ENCODE measurements at places on chromosomes 6 and 20.

DNA sequence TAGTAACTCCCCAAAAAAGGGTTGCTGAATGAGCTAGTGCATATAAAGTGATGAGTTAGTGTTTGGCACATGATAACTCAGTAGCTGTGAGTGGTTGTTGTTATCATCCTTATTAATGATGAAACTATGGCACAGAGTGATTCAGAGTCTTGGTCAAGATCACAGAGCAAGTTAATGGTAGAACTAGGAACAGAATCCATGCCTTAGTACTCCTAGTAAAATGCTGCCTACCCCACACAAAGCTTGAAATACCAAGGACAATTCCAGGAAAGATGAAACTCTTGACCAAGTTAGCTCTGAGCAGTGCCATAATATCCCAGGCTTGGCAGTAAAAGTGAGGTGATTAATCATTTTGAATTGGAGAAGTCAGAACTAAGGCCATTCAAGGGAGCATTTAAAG lies 109.1 kb upstream of the ENPP5 start:
- DNase-seq = no peak

GRCh38 chr20:1637755-1638154 lies 17.9 kb upstream of the SIRPB1 start:
- DNase-seq = no peak

DNA sequence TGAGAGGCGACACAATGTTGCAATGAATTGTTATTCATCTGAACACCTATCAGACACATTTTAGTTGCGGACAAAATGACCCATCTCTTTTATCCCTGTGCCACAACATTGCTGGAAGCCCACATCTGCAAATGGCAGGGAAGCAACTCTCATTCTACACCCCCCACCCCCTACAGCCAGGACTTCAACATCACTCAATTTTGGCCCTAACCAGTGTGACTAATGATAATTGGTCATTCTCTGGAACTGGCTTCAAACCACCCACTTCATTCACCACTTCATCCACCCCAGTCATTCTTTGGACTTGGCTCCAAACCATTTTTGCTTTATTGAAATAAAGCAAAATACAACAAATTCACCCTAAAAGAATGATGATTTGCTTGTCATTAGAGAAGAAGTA lies 1.5 kb downstream of the GCM2 start:
- no peak for DNase-seq

DNA sequence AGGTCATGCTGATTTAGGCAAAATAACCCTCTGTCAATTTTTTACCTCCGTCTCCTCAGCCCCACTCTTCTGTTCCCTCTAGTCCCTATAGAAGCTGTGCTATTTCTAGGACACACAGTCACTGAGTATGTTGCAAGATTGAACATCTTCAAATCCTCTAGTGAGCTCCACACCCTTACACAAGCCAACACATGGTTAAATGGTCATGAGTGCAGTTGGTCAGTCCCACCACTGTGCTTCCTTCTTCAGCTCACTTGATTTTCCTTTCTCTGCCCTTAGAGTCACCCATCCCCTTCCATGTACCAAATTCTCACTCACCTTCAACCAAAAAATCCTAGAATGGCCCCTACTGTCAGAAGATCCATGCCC lies 48.2 kb upstream of the F13A1 start:
- no peak for DNase-seq

GRCh38 chr6:30363459-30363858 lies 18.5 kb downstream of the RPP21 start:
- no peak for DNase-seq

GRCh38 chr6:16953446-16953845 lies 148.4 kb upstream of the STMND1 start:
- no peak for DNase-seq

GRCh38 chr20:6744805-6745204 lies 22.7 kb upstream of the BMP2 start:
- no peak for DNase-seq

DNA sequence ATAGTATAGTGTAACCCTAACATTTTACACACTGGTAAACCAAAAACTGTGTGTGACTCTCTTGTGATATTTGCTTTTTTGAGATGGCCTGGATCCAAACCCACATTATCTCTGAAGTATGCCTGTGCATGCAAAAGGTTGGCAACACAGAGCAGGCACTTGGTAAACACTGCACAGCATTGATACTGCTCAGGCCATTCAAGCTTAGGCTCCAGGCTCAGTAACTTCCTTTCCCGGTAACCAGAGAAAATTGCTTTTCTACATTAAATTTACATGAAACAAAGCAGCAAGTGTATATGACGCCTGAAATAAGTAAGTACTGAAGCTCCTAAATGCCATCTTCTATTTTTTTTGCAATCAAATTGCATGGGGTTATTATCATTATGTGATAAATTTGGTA lies 205.7 kb downstream of the EPM2A start:
- no peak for DNase-seq

GRCh38 chr20:5393218-5393870 lies 76.6 kb upstream of the PROKR2 start:
- DNase-seq = no peak

DNA sequence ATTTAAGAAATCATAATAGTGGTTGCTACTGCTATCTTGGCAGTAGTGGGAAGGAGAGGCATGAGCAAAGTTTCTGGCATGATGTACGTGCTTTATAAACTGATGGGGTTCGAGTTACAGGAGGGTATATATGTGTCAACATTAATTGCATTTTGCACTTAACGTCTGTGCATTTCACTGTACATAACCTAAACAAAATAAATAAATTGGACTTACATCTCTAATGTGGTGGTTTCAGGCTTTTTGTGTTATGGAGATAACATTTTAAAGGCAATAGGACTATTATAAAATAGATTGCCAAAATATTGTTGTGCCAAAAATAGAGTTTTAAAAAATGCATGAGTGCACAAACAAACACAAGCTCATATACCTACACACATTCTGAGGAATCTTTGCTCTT lies 1001.1 kb upstream of the GJE1 start:
- no peak for DNase-seq

- DNase-seq = no peak
These were observed 26.9 kb downstream of the POPDC3 start for GRCh38 chr6:105152880-105153279.

GRCh38 chr6:95087394-95088097 lies 489.8 kb upstream of the MANEA start:
- no peak for DNase-seq

GRCh38 chr6:53203483-53203882 lies 54.8 kb upstream of the GCM1 start:
- DNase-seq = no peak

DNA sequence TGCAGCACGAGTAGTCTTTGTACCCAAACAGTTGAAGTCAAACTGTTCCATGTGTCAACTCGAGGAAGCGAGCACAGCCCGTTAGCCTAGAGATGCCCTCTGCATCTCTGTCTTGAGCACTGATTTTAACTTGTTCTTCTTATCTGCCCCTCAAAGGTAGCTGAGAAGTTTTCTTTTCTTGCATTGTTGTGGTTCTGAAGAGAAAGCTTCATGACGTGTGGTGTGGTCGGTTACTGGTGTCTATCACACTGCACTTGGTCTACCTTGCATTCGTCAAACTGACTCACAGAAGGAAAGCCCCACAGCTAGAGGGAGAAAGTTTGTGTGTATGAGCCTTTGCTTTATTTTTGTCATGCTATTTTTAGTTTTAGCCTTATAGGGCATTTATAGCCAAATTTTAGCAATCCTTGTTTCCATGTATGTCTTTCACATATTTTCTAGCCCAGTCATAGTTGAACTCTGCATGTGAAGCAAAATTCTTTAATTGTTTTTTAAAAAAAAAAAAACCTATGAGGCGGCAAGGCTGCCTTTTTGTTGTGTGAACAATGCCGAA lies 115.1 kb downstream of the JAG1 start:
- no peak for DNase-seq

GRCh38 chr20:34037121-34037520 lies 43.4 kb downstream of the RALY start:
- DNase-seq = no peak

GRCh38 chr20:1894471-1894950 lies 696 bp upstream of the SIRPA start:
- no peak for DNase-seq

- DNase-seq = no peak
These were observed 47.0 kb downstream of the GOPC start for GRCh38 chr6:117555262-117555849.

DNA sequence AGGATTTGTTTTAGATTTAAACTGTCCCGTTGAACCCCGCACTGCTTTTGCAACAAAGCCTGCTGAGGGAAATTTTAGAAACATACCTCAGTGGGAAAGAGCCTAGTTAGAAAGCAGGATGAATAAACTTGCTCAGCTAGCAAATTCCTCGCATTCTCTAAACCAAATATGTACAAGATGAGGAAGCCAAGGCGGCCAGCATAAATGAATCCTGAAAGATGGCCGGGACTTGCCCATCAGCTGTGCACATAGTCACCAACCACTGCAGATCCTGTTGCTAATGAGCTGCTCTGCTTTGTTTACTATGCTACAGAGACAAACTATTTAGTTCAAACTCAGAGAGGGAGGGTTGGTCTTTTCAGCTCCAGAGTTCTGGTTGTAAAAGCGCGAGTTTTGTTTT lies 49.0 kb downstream of the TMEM170B start:
- DNase-seq = no peak

GRCh38 chr20:6469695-6470094 lies 297.8 kb upstream of the BMP2 start:
- no peak for DNase-seq

- DNase-seq = no peak
These were observed 56.9 kb downstream of the PREX1 start for GRCh38 chr20:48770700-48771442.

GRCh38 chr6:32697031-32697430 lies 30.6 kb upstream of the HLA-DQB1 start:
- no peak for DNase-seq

DNA sequence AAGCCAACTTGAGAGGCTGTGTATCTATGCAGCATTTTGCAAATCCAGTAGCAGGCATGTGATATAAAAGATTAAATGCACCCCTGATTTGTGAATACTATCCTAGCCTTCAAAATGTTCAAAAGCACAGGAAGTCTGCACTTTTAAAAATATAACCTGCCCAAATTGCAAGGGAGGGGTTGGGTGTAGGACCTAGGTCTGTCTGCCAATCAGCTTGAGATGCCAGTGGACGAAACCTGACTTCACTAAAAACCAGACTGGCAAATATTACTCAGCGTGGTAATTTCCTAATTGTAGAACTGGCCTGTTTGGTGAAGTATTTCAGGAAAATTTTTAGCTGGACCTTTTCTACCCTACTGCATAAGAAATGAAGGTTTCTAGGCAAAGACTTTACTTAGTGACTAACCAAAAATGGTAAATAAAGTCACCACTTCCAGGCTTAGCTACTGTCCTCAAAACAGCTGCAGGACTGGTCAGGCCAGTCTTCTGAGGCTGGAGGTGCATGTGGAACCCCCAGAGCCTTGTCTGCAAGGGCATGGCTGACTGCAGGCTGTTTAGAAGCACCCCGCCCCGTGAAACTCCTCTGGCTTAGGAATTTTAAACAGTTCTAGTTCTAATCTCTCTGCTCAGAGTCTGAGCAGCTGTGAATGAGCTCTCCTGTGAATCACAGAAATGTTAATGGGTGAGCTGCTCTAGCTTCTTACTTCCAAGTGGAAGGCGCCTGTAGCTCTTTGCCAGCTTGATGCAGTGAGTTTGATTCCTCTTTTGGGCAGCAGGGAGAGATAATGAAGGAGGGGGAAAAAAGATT lies 104.4 kb upstream of the ESR1 start:
- no peak for DNase-seq

DNA sequence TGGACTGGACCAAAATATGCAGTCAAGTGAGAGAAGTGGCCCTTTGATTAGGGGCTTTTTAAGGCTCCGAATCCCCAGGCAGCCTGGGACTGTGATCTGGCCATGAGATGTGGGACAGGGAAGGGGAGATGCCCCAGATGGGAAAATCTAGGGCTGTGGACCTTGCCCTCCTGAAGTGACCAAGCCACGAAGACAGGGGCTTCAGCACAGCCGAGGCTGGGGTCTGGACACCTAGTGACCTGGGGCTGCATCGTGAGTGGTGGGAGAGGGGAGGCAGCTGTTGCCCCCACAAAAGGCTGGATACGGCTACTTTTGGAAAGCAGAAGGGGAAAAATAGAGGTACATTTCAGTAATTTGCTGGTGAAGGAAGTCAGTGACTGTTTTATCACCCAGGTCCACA lies 139.5 kb upstream of the SLC24A3 start:
- no peak for DNase-seq

GRCh38 chr6:80696268-80696667 lies 589.8 kb downstream of the BCKDHB start:
- no peak for DNase-seq

- no peak for DNase-seq
These were observed 97.7 kb downstream of the KCNB1 start for GRCh38 chr20:49384437-49385434.

DNA sequence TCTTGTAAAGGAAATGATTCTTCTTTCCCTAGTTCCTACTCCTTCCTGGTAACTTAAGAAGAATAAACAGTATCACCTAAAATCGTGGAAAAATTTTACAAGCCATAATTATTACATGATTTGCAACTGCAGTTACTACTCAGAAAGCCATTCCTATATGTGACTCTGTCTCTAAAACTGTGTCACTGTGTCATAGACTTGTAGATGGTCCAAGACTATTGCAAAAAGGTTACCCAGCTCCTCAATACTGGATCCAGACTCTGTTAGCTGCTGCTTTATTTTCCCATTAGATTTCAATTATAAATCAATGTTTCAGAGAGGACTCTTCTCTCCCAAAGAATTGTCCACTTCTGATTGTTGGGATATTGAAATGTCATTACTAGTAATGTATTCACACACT lies 142.1 kb upstream of the STMND1 start:
- no peak for DNase-seq

- DNase-seq = no peak
These were observed 119.5 kb downstream of the SCAF8 start for GRCh38 chr6:154852687-154853086.

- DNase-seq = no peak
These were observed 272.8 kb upstream of the SLC35B3 start for GRCh38 chr6:8707956-8708772.

DNA sequence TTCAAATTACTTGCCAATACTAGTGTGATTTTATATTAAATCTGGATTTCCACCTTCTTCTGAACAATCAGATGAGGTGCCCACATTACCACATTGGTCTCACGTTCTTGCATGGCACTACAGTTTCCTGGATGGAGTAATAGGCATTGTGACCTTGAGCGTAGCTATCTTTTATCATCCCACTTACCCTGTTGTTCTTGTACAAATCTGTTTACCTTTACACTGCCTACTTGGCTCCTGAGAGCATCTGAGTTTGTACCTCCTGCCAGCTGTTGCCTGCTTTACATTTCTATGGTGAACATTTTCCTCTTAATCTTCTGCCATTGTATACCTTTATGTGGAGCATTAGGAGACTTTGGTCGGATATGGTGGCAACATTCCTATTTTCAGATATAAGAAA lies 90.7 kb downstream of the AKAP7 start:
- no peak for DNase-seq

- DNase-seq = no peak
These were observed 97.7 kb downstream of the RFX6 start for GRCh38 chr6:116974526-116975316.

- no peak for DNase-seq
These were observed 30.4 kb downstream of the GPLD1 start for GRCh38 chr6:24458941-24459340.

- no peak for DNase-seq
These were observed 374.5 kb downstream of the RNGTT start for GRCh38 chr6:88588938-88589337.
